ENCODE measurements at places on chromosomes 11 and 22.
A peak's percentile ranks its signal among the peaks of the same experiment; 100 is the strongest.

GRCh38 chr11:8581300-8581699, 12.7 kb downstream of the STK33 start:
- no peak for DNase-seq

GRCh38 chr11:134390706-134391569, 21.1 kb downstream of the B3GAT1 start:
- no peak for DNase-seq

GRCh38 chr11:82268627-82269026, 465.0 kb downstream of the FAM181B start:
- DNase-seq = no peak

DNA sequence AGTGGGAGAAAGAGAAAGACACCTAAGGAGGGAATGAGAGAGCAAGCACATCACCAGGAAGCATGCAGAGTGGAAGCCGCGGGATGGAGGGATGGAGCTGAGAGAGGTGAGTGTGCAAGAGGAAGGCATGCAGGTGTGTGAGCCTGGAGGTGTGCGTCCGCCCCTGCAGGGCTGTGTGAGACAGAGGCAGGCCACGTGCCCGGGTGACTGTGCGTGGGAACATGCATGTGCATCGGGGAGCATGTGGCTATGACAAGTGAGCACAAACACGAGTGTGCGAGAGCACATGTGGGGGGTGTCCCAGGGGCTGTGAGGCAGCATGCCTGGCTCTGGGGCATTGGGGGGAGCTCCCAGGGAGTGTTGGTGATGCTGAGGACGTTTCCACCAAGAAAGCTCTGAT, 29.9 kb downstream of the PTPN5 start:
- no peak for DNase-seq

GRCh38 chr11:20388096-20389055, 860 bp downstream of the PRMT3 start:
- DNase-seq = peak; percentile 55

DNA sequence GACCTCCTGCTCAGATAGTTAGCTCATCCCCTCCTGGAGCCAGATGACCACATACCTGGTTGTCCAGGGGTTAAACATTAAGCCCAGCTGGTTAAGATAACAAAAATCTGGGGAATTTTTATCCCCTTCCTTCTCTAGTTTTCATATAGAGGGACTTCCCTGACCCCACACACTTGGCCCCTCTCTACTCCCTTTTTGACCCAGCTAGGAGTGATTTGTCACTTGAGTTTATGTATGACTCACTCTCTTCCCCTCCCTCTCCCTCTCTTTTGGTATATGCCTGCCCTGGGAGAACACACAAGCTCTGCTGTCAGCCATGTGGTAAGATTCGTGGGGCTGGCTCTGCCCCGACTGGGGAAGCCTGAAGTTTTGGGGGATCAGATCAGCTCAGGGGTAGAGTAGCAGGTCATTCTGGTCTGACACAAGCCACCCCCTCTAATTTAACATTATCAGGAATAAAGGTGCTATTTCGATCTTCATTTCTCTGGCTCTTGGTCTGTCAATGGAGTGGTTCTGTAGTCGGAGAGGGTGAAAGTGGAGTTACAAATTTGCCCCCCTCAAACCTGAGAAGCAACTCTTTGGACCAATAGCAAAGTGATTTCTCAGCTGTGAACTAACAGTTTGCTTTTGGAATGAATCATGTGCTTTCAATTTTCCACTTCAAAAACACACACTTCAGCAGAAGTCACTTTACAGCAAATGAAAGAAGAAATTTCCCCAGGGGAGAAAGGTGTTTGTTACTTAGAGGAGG, 415.3 kb upstream of the CADM1 start:
- peak; percentile 39 for DNase-seq

- DNase-seq = no peak
Observed at GRCh38 chr22:46861468-46862367, 99.3 kb downstream of the TBC1D22A start.

GRCh38 chr11:94787801-94788200, 19.6 kb downstream of the AMOTL1 start:
- no peak for DNase-seq

DNA sequence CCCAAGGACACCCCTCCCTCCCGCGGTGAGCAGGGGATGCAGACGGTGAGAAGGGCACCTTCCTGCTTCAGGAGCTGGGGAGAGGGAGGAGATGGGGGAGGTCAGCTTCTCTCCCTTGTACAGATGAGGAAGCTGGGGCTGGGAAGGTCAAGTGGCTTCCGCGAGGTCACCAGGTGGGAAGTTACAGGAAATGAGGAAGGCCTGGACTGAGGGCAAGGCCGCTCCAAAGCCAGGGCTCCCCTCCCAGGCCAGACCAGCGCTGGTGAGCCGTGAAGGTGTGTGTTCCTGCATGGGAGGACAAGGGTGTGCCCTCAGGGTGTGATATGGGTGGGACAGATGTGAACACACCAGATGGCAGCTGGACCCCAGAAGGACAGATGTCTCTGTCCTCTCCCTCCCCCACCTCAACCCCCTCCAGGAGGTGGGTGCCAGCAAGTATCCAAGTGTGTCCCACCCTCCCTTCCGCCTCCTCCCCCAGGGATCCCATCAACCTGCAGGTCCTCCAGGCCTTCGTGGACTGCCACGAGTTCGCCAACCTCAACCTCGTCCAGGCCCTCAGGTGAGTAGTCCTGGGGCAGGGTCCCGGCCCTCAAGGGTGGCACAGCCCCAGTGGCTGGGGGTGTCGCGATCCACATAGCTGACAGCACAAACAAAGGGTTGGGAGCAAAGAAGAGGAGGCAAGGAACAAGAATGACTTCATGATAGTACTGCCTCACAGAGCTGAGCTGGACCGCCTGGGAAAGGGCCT, 16.6 kb downstream of the CYTH4 start:
- no peak for DNase-seq

DNA sequence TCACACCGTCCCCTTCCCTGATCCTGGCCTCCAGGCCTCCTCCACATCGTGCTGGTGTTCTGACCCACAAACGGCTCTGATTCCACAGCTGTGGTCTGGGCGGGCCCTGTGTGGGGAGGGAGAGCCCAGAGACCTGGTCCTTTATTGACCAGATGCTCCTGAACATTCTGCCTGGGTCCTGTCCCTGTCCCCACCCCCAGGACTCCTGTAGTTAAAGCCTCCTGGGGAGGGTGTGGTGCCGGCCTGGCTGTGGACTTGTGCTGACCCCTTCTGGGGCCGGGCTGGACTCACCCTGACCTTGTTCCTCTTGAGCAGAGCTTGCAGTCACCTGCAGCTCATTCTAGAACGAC, 128.7 kb downstream of the CTTN start:
- DNase-seq = no peak

DNA sequence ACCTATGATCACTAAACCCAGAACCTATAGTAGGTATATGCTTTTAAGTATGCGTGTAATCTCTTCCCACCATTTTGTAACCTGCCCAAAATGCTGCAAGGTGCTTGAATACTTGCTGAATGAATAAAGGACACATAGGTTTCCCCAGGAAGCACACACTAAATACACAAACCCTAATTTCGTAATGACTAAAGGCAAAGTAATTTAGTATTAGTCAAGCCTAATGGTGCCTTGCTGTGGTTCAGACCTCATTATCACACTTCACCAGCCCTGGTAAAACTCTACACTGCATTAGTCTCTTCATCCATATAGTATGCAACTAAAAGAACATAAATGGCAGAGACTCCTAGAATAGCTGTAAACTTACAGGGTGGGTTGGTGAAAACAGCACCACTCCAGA, 289.0 kb upstream of the PITPNB start:
- DNase-seq = no peak

GRCh38 chr11:76689313-76690260, 19.0 kb upstream of the LRRC32 start:
- no peak for DNase-seq

DNA sequence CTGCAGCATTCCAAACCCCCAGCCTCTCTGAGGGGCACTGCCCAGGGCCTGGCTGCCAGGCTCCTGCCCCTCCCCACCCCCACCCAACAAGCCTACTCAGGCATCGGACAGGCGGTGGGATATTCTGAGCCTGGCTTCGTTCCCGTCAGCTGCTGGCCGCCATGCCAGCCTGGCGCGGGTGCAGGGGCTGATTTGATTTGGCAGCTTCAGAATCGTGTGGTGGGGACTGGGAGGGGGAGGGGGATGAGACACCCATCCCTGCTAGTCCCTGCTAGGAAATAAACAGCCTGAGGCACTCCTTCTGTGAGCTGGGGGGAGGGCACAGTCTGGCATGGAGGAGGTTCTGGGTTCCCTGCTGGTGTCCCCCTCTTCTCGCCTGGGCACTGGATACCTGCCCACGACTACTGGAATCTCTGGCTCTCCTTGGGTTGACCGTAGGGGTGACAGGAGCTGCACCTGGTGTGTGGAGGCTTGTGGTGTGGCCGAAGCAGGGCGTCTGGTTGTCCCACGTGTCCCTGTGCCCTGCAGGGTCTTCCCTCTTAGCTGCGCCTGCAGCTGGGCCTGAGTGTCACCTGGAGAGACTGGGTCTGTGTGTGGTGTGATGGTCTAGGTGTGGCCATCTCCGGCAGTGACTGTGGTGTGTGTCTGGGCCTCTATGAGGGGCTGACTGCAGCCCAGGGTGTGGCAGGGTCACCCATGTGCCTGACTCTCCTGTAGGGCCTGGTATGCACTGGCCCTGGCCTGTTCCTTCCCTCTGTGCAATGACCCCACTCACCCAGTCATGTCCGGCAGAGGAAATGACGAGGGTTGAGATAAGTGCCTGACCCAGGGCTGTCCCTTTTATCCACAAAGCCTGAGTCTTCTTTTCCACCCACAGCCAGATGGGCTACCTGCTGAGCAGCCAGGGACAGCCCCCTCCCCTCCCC, 42.2 kb downstream of the PDE2A start:
- no peak for DNase-seq

DNA sequence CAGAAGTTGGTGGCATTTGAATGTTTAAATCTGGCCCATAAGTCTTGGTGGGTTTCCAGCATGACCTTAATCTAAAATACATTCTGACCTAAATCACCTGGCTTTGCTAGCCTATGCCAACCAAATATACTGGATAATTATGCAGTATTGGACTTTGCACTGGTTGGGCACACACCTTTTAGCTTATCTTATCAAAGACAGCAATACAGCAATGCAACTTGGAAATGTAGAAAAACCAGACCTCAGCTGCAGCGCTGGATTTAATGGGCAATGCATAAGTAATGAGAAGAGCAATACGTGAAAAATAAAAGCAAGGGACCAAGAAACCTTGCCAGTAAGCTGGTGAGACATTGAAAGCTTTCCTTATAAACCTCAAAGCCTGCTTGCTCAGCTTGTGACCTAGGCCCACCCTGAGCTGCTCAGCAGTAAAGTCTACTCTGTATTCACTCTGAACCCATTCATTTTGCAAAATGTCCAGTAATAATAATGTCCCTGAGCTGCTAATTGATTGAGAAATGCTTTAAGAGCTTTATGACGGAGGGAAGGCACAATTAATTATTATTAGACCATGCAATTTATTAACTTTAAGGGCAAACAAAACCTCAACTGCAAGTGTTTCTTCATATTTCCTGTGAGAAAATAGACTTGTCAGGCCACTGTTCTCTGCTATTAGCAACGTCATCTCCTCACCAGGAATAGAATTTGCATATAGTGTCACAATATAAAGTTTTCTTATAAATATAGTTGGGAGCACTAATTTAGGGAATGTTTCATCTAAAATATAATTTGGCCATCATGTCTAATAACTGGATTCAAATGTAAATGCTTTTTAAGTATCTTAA, 49.4 kb upstream of the CEP295 start:
- no peak for DNase-seq

- DNase-seq = no peak
Observed at GRCh38 chr22:33796494-33796893, 123.8 kb downstream of the LARGE1 start.

- no peak for DNase-seq
Observed at GRCh38 chr11:15967966-15968365, 388.4 kb downstream of the SOX6 start.

DNA sequence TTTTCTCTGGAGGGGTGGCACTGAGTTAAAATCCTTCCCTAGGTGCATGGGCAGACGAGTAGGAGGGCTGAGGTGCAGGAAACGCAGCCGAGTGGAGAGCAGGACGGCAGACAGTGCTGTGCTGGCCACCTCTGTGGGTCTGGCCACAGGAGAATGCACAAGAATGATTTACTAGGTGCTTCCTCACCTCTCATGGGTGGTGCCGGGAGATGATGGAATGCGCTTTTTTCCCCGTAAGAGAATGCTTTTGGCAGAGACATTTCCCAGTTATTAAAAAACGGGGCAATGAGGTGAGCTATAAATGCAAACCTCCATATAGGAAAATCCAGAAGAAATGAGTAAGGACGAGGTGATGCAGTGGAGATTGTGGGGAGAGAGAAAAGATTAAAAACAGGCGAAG, 86.1 kb downstream of the ADAMTS15 start:
- no peak for DNase-seq

- no peak for DNase-seq
Observed at GRCh38 chr11:78525720-78526119, 48.9 kb downstream of the NARS2 start.

DNA sequence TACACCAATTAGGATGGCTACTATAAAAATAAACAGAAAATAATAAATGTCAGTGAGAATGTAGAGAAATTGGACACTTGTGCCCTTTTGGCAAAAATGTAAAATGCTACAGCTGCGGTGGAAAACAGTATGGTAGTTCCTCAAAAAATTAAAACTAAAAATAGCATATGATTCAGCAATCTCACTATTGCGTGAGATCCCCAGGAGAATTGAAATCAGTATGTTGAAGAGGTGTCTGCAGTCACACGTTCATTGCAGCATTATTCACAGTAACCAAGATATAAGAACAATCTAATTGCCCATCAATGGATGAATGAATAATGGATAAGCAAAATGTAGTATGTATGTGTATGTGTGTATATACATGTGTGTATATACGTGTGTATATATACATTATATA, 6.8 kb downstream of the OR52N2 start:
- no peak for DNase-seq

DNA sequence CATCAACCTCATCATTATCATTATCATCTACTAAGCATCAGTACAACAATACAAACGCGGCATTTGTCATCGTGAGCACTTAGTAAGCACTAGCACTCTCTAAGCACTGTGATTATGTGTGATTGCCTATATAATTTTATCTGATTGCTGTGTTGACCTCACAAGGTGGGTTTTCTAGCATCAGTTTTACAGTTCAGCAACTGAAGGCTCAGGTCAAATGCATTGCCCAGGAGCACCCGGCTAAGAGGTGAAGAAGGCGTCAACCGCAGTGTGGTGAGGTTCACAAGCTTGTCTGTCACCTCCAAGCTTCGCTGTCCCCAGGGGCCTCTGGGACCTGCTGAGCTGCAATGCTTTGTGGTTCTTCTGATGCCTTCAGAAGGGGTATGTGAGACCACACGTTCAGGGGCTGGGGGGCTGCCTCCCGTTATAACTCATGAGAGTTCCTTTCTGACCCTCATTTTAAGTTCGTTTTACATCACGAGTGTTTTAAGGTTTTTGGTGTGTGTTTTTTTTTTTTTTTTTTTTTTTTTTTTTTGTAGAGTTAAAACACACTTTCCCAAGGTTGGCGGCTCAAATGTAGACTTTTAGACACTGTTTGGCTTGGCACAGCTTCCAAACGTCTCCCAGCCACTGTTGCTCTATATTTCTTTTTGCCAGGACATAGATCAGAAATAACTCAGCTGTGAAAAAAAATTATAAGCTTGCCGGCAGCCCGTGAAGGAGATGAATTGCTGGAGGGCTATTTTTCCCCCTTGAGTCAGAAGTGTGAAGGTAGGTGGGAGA, 33.8 kb upstream of the SCUBE1 start:
- DNase-seq = peak; percentile 57
